ENCODE measurements at places on chromosomes 4 and X.
A peak's percentile ranks its signal among the peaks of the same experiment; 100 is the strongest.

- no peaks in the 10 kb centered on the region for H3K4me1 ChIP-seq
- H3K27me3 ChIP-seq, result peaks cover 3% of the 10 kb centered on the region
- H3K27ac ChIP-seq, result no peak overlapping the region
These were observed 45.6 kb downstream of the MAOB start for GRCh38 chrX:43836435-43837184.

- H3K4me1 ChIP-seq, result no peaks in the 10 kb centered on the region
- H3K27me3 ChIP-seq, result no peaks in the 10 kb centered on the region
- H3K27ac ChIP-seq, result no peak overlapping the region
- no peaks in the 10 kb centered on the region for H3K36me3 ChIP-seq
These were observed 14.8 kb upstream of the RHOH start for GRCh38 chr4:40182001-40182400.

GRCh38 chr4:16852228-16852627 is 46.2 kb downstream of the LDB2 start:
- H3K4me1 ChIP-seq, result no peaks in the 10 kb centered on the region
- no peak overlapping the region for H3K27ac ChIP-seq
- H3K36me3 ChIP-seq, result no peaks in the 10 kb centered on the region
- no peaks in the 10 kb centered on the region for H3K27me3 ChIP-seq

DNA sequence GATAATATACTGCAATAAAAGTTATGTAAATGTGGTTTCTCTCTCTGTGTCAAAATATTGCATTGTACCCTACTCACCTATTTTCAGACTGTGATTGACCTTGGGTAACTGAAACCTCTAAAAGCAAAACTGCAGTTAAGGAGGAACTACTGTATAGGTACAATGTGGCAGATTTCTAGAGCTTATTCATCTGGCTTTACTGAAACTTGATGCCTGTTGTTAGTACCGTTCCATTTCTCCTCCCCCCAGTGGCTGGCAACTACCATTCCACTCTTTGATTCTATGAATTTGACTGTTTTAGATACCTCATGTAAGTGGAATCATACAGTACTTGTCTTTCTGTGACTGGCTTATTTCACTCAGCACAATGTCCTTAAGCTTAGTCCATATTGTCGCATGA is 61.9 kb downstream of the HOPX start:
- DNase-seq, result no peak
- H3K4me3 ChIP-seq, result no peak overlapping the region
- H3K36me3 ChIP-seq, result no peaks in the 10 kb centered on the region
- H3K27ac ChIP-seq, result no peak overlapping the region

DNA sequence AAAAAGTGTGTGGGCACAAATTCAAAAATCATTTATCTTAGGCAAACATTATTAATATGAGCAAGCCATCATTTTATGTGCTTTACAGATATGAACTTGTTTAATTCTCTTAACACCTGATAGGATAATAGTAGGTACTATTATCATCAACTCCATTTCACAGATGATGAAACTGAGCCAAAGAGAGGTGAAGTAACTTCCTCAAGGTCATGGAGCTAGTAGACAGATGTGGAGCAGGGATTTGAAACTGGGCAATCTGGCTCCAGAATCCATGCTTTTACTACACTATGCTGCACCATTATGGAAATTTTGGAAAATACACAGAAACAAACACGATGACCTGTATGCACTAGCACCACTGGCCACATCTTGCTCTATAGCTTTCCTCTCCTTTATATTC is 1.0 kb upstream of the PIN4 start:
- peak overlapping the region; percentile 59 for H3K4me3 ChIP-seq
- peak overlapping the region; percentile 42 for H3K27ac ChIP-seq
- no peaks in the 10 kb centered on the region for H3K36me3 ChIP-seq
- no peak for DNase-seq

DNA sequence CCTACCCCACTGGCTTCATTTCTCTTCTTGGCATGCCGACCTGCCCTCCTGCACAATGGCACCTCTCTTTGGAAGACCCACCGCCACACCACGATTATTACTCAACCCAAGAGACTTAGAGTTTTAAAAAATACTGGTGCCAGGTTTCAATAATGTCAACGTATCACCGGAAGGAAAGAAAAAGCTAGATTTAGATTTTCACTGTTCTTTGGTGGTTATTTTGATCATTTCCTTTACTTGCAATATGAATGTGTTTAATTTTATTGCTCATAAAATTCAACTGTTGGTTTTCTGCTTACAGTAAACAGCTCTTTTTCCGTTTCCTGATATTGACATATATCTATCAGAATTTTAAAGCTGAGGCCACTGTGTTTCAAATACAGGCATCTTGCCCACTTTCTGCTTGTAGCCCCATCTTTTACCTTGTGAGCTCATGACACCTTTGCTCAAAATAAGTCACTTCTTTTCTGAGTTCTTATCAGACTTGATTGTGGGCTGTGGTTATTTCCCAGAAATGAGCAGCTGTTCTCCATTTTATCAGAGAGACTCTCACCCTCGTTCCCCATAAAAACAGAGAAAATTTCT is 439.1 kb downstream of the INPP4B start:
- no peaks in the 10 kb centered on the region for H3K36me3 ChIP-seq
- no peak overlapping the region for H3K4me3 ChIP-seq
- DNase-seq, result no peak
- peak overlapping the region; percentile 81 for H3K27ac ChIP-seq

DNA sequence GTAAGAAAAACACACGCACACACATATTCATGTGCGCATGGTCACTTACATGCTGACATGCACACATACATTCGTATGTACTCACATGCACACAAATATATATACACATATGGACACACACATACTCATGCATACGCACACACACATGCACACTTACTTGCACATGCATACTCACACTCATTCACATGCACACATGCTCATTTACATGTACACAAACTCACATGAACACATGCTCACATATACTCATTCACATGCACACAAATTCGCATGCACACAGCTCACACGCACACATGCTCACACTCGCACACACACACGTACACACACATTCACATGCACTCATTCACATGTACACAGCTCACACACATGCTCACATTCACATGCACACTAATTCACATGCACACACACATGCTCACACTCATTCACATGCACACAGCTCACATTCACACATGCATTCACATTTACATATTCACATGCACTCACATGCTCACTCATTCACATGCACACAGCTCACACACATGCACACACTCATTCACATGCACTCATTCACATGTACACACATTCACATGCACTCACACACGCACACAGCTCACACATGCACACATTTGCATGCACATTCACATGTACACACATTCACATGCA is 276.1 kb downstream of the DHRSX start:
- no peaks in the 10 kb centered on the region for H3K27me3 ChIP-seq
- H3K4me3 ChIP-seq, result no peak overlapping the region
- no peaks in the 10 kb centered on the region for H3K4me1 ChIP-seq
- H3K36me3 ChIP-seq, result peaks cover 13% of the 10 kb centered on the region

DNA sequence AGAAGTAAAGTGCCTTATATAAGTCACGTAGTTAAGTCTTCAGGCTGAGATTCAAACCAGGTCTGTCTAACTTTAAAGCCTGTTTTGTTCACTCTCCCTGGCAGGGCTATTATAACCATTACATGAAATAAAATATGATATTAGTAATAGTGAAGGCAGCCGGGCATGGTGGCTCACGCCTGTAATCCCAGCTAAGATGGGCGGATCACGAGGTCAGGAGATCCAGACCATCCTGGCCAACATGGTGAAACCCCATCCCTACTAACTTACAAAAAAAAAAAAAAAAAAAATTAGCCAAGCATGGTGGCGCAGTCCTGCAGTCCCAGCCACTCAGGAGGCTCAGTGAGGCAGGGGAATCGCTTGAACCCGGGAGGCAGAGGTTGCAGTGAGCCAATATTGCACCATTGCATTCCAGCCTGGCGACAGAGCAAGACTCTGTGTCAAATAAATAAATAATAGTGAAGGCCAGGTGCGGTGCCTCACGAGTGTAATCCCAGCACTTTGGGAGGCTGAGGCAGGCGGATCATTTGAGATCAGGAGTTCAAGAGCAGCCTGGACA is 22.1 kb upstream of the SOWAHD start:
- H3K36me3 ChIP-seq, result no peaks in the 10 kb centered on the region
- no peak overlapping the region for H3K27ac ChIP-seq
- DNase-seq, result no peak
- no peaks in the 10 kb centered on the region for H3K27me3 ChIP-seq
- no peak overlapping the region for H3K4me3 ChIP-seq
